ENCODE measurements at places on chromosomes 12 and 14.

DNA sequence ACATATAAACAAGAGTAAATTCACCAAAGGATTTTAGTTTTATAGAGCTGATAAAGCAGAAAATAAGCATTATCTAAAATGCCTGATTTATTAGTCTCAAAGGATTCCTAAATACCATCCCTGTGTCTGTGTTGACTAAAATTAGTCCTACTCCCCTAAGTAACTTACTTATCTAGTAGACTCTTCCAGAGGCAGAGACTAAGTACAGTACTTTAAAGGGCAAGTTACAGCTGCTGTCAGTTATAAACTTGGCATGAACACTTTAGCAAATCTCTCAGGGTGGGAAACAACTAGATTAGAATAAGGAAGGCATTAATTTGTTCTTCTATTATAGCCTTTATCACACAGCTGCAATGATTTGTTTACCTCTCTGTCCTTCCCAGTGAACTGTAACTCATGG, 46.0 kb downstream of the ATP2B1 start:
- DNase-seq, result no peak

DNA sequence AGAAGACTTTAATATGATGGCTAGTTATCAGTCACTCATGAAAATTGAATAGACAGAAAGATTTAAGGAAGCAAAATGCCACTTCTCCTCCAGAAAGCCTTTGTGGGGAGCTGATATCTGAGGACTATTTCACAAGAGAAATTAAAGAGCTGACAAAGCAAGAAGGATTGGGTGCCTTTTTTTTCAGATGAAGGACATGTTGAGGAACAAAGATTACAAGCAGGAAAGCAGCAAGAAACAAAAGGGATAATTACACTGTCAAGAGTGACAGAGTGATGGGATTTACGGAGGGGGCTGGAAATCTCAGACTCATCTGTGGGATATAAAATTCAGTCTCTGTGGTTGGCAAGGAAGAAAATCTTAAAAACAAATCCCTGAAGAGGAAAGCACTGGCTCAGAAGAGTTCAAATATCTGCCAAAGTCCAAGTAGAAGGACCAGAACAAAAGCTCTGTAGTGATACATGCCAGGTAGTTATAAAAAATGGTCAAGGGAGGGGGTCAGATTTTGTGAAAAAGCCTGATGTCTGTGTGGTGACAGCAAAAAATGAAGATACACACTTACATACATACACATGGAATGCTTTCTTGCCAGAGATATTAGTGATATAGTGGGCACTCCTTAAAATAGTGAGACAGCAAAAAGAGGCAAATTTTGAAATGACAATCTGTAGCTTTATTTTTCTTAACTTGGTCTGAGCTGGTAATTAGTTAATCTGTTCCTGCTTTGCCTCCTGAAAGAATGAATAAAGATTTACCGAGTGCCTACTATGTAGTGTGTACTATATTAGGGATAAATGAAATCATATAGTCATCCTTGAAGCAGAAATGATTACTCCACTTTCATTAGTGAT, 62.9 kb downstream of the EPS8 start:
- no peak for DNase-seq

- DNase-seq, result no peak
These were observed 7.9 kb downstream of the DYNC1H1 start for GRCh38 chr14:101972126-101972866.

DNA sequence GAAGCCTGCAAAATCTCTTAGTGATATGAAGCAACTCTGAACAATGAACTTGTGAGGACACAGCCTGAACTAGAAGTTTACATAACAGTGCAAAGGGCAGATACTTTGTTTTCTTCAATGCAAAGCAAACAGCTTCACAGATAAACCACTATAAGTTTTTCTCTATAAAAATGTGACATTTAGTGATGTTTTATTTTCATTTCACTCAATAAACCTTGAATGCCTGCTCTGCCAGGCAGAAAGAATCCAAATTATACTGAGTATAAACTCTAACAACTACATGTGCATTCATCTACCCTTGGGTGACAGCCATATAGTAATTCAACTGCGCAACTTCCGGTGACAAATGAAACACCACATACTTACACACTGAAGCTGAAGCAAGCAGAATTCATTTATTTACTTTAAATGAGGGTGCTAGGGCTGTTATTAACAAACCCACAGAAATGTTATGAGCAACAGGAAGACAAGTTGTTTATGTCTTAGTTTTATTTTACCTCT, 10.3 kb downstream of the DCP1B start:
- DNase-seq, result peak; percentile 37

GRCh38 chr14:90759370-90760077, 56.7 kb downstream of the TTC7B start:
- no peak for DNase-seq

DNA sequence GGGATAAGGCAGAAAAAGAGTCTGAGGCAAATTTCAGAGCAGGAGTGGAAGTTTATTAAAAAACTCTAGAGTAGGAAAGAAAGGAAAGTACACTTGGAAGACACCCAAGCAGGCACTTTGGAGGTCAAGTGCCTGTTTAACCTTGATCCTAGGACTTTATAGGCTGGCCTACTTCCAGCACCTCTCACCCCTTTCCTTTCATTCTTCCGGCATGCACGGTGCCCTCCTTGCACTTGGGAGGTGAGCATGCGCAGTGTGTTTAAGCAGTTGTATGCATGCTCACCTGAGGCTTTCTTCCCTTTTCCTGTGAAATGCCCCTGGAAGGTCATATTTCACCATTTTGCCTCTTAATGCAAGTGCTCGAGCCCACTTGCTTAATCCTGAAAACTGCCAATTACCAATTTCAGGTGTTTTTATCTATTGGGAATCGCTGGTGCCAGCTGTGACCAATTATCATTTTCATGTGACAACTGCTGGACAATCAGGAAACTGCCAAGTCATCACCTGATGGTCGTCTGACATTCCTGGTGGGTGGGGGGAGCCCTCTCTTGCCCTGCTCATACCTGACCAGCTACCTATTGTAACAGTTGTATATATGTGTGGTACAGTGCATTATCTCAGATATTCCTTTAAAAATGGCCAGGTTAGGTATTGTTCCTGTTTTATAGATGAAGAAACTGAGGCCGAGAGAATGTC, 53.5 kb downstream of the SUDS3 start:
- no peak for DNase-seq

- peak; percentile 93 for DNase-seq
These were observed 108.9 kb upstream of the PLEKHG7 start for GRCh38 chr12:92593734-92594402.

DNA sequence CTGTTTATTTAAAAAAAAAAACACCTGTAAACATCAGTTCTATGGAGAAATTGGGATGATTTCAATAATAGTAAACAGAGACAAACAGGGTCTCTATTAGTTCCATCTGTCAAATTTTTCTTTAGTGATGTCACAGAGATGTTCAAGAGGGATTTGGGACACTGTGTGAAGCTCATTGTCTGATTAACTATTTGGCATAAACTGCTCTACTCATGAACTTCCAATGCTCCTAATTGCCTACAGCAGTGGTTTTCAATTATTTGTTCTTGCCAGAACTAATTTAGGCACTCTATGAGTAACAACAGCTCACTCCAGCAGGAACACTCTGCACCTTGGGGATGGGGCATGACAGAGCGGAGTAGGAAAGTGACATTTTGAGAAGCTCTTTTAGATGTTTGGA, 250.1 kb upstream of the PRKD1 start:
- DNase-seq, result no peak

Data from CD4-positive, alpha-beta T cell treated with Interleukin-6 at 100 ng/mL for 8 hours (primary cell).